ENCODE measurements at places on chromosomes 13 and 19. TPM values are rescaled to one million over a fixed set of nuclear protein-coding genes. Genes with fewer than 3 reads are reported as not detected.
A peak's percentile ranks its signal among the peaks of the same experiment; 100 is the strongest.

Gene PCDH8
- total RNA-seq = not detected

- no peak for DNase-seq
Observed at GRCh38 chr19:50300051-50300450, 29.1 kb downstream of the KCNC3 start.

DNA sequence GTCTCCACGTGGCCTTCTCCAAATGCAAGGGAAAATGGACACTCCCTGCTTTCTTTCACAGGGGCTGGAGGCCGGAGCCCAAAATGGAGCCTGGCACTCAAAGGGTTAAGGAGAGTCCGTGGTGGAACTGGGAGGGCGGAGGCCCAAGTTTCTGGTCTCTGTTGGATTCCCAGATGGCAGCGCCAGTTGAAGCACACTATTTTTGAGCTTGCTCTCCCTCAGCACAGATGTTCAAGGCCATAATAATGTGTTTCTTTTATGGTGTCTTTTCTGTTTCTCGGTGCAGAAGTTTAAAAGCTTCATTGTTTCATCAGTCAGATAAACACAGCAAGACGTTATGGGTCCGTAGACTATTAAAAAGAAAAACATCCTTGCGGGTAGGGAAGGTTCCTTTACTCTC, 67.6 kb downstream of the TNFRSF19 start:
- no peak for DNase-seq

Gene FLT1
- 32.8 TPM for total RNA-seq

Gene CD33
- total RNA-seq = 15.0 TPM

- no peak for DNase-seq
Observed at GRCh38 chr13:91117351-91117750, 230.1 kb upstream of the MIR17HG start.

DNA sequence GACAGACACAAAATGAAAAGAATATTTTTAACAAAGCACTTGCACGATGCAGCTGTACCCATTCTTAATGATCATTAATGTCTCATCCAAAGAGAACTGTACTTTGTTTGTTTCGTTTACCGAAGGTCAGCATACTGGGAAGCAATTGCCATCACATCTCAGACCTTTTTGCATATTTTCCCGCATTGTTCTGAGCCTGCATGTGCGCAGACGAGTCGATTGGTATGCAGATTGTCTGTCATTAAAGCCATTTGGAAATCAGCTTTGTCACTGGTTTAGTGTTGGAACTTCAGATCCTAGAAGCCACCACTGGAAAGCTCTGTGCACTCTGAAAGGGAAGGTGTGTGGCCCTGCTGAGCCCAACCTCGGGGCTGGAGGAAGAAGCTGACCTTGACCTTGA, 15.6 kb downstream of the SPACA7 start:
- no peak for DNase-seq

DNA sequence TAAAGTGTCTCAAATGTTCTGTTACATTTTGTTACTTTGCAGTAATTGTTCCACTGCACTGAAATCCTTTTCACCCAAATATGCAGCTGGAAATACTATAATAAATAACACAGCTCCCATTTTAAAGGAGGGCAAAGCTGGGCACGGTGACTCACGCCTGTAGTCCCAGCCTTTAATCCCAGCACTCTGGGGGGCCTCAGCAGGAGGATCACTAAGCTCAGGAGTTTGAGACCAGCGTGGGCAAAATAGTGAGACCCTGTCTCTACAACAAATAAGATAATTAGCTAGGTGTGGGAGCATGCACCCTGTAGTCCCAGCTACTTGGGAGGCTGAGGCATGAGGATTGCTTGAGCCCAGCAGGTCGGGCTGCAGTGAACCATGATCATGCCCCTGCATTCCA, 7.5 kb upstream of the UBAC2 start:
- DNase-seq = no peak

Gene ZNF442
- 3.6 TPM for total RNA-seq

GRCh38 chr13:48505597-48506091, 27.2 kb downstream of the RCBTB2 start:
- peak; percentile 75 for DNase-seq

DNA sequence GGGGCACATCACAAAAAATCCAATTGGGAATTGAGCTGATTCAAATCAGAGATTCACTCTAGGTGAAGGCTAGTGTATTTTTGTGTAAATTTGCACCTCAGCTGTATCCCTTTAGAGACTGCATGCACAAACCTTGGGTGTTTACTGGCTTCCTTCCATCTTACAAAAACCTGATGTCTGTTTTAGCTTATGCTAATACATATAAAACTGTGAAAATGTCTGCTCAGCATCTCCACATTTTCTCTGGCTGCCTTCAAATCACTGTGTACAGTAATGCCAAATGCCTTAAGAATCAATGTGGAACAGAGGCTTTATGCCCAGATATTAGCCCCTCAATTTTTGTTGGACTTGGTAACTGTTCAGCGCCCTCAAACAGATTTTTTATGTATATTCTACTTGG, 675.8 kb upstream of the SLITRK6 start:
- DNase-seq = no peak

- no peak for DNase-seq
Observed at GRCh38 chr13:48831248-48831647, 144.5 kb upstream of the FNDC3A start.

Measured in aorta (tissue), 5 donors.